ENCODE measurements at places on chromosomes 4 and X.

DNA sequence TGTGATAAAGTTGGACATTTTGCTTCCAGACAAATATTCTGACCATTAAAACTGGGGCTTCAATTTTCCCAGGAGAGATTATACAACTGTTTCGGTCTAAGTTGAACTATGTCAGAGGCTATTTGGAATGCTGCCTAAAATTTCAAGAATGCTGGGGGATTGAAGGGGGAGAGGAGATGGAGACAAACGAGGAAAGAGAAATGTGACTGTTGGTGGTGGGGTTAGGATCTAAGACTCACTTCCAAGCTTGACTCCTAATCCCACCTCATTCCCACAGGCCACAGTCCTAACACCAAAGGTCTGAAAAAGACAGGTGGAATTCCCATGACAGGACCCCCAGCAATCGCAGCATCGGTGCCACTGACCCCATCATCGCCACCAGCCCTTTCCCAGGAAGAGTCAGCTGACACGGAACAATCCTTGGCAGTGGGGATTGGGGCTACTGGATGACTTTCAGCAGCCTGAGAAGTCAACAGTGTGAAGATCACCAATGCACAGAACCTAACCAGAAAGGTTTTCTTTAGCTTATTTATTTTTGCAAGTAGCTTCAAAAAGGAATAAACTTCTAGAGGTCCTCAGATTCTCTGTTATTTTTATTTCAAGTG, 74.0 kb upstream of the PRSS48 start:
- no peak for DNase-seq

DNA sequence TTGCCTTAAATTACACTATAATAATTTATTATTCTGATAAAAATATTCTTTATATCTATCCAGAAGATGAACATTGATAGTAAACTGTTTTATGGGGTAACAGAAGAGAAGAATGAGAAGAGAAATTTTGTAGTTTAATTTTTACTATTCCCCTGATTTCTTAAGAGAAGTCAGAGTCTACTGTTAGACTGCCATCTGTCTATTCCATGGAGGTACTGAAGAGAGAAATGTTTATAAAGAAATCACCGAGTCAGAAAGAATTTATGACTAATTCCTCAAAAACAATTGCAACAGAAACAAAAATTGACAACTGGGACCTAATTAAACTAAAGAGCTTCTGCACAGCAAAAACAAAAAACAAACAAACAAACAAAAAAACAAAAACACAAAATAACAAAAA, 149.9 kb downstream of the FGF16 start:
- no peak for DNase-seq

DNA sequence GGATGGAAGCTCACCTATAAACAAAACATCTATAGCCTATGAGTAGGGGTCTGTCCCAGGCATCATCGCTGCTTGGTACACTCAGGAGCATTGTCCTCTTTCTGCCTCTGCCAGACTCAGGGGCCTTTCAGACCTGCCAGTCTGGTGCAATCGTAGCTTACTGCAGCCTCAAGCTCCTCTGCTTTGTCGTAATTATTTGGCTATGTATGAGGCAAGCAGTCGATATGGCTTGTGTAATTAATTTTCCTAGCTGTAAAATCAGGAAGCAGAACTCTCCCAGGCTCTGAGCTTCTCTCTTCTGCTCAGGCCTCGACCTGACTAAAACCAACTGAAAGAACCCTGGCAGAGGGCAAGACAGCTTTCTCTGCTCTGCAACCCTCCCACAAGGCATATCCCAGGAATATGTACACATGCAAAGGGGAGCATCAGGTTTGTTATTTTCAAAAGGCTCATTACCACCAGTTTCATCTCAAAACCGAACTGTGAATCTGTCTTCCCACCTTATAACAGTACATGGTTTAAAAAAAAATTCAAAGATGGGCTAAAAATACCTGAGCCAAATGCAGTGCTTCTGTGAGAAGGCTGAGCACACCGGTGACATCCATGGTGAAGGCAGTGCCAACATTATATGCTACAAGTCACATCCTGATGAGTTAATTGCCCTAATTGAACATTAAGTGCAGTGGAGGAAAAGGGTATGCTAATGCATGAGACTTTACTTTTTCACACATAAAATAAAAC, 309.2 kb upstream of the EMCN start:
- DNase-seq: no peak

- DNase-seq: no peak
These were observed 34.1 kb downstream of the MOB1B start for GRCh38 chr4:70936200-70936787.

DNA sequence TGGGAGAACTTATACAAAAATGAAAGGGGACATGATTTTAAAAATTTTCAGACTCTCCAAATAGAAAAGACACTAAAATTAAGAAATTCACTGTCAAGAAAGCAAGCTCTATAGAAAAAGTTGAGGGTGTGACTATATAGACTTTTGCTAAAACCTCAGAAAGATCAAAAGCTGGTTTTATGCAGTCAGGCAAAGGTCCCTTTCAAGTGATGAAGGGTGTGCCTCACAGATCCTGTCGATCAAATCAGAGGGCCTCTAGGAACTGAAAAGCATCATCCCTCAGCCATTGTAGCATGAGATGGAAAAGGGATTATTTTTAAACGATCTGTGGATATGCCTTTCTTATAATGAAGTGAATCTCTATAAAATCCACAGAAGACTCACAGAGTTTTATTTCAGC, 116.5 kb downstream of the FAM13A start:
- DNase-seq: no peak

DNA sequence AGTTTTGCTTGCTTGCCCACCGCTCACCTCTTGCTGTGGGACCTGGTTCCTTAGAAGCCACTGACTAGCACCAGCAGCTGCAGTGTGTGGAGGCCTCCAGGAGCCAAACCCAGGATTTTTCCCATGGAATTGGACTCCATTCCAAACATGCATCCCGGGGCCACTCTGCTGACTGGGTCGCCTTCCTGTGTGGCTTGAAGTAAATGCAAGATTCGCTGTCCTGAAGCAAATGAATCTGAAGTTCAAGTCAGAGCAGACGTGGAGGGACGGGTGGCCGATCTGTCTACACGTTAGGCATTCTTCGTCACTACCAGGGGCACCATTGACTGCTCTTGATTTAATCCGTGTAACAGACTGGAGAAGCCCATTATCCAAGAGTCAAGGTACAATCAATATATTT, 109.0 kb downstream of the SHOX start:
- no peak for DNase-seq

DNA sequence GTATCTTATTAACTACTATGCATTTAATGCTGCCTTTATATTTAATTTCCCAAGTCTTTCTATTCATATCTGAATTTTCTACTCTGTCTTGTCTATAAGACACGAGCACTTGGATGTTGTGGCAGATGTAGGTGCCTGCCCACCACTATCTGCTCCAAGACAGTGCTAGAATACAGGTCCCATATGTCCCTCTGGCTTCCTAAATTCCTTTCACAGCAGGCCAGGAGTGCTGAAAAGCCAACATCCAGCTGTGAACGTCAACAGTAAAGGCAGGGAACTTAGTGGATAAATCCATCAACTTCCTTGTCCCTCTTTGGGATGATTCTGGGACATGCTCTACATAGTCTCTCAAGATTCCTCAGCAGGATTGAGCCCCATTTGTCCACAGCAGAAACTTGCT, 245.1 kb upstream of the ETNPPL start:
- DNase-seq: no peak

DNA sequence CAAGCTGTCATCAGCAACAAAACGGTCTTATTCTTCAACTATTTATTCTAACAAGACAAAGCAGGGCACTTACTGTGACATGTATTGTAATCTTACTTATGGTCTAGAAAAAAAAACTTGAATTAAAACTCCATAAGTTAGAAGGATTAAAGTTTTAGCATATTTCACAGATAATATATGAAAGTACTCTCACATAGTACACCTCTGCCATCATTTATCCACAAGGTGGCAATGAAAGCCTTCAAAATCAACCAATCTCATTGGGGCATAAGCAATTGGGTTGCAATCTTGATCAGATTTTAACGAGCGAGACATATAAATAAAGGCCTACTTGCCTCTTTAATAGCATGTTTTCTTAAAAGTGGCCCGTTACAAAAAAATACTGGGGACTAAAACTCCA, 1382.9 kb downstream of the FAM133A start:
- no peak for DNase-seq

DNA sequence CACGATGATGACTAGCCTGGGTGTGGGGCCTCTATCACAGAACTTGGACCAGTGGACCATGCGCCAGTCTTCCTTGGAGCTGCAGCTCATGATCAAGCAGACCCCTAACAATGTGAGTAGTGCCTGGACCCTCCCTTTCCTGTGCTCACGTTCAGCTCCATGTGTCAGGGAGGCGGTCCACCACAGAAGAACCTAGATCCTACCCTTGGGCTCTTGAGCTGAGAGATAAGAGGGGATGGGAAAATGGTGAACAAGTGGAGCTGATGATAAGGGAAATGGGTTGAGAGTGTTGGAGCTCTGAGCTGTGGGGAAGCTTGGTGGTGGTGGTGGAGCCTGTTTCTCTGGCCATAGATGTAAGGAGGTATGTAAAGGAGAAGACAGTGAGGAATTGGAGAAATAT, 13.1 kb downstream of the MED12 start:
- DNase-seq: no peak

DNA sequence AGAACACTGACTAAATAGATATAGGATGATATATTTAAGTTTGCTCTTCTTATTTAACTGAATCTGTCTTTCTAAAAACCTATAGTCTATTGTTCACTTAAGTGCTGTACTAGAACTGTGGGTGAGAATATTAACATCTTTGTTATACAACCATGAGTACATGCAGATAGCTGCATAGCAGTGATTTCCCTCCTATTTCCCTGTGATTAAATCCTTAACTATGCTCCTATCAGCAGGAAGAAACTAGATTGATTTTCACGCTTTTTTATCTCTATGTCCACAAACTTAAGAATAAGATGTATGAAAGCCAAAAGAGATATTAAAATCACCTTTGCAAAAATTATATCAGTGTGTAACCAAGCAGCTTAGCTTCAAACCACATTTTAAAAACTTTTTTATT, 11.3 kb upstream of the UGT2A3 start:
- no peak for DNase-seq

DNA sequence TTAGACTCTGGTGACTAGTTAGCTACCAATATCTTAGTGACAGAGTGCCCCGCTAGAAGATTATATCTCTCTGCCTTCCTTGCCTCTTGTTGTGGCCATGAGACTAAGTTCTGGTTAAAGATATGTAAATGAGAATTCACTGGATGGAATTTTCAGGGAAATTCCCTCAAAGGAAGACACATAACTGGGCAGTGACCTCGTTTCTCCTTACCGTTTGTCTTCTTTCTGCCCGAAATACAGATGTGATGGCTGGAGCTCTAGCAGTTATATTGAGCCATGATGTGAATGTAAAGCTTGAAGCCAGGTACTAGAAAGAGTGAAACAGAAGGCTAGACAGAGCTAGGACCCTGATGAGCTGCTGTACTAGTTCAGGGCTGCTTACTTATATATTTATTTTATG, 80.5 kb downstream of the FHDC1 start:
- no peak for DNase-seq

GRCh38 chrX:47168495-47169073, 23.6 kb downstream of the RBM10 start:
- no peak for DNase-seq

GRCh38 chr4:158036998-158037397, 135.8 kb downstream of the GASK1B start:
- no peak for DNase-seq

DNA sequence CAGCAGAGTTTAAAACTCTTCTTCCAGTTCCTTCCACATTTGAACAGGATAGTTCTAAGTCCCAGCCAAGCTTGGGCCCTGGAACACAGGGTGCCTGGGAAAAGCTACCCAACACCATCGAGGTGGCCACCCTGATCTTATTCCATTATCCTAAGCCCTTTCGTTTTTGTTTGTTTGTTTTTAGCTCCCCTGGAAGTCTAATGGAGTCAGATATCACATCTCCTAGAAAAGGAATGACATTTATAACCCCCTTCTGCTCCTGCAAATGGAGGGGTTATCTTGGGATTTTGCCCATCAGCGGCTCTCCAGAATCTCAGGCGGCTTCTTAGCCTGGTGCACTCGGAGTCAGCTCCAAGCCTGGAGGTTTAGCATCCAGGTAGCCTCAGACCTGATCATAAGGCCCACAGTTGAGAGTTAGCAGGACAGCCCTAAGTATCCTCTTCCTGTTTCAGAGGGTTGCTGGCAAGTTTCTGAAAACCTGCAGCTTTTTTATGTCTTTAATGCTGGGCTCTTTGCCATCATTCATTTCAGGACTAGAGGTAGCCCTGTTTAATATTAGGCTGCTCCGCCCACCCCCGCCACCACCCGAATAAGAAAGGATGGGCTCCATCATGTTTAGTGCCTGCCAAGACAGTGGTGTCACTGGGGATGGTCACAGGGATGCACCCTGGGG, 230.0 kb upstream of the LNX1 start:
- DNase-seq: no peak

DNA sequence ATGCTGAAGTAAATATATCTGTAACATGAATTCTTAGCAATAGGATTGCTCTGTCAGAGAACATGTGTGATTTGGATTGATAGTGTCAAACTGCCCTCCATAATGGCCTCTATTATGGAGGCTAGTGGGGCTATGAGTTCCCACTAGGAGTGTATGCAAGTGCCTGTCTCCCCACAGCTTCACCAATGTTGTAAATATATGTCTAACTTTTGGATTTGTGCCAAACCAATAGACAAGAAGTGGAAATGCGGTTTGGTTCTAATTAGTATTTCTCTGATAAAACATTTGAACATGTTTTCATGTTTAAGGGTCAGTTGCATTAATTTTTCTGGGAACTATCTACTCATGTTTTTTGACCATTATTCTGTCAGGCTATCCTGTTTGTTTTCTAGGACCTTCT, 28.1 kb downstream of the GPAT3 start:
- DNase-seq: no peak

DNA sequence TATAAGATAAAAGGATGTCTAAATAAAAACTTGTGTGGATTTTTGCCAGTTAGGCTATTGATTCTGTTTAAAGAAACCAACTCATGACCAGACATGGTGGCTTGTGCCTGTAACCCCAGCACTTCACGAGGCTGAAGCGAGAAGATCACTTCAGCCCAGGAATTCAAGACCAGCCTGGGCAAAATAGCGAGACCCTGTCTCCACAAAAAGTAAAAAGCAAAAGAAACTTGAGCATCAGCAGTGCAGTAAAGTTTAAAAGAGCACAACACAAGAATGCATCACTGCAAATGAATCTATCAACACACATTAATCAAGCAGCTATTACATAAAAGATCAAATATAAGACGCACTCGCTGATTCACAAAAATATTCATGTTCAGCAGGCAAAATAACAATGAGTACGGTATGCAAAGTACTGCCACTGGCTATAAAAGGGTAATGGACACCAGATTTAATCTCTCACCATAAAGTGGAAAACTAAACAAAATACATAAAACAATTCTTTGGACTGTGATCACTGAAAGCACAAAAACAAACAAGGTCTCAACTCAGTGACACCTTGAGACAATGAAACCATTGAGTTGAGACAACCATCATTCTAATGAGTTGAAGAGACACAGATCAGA, 41.3 kb downstream of the LRBA start:
- no peak for DNase-seq

Measured in NCI-H748 treated with DMSO at 0.1 percent for 48 hours (cell line).